Fibroblast of lung (primary cell): ENCODE measurements at places on chromosomes 12 and 14. TPM values are rescaled to one million over a fixed set of nuclear protein-coding genes. Genes with fewer than 3 reads are reported as not detected.

GRCh38 chr12:66035288-66035966 lies 95.1 kb downstream of the LLPH start:
- peak; percentile 72 for DNase-seq

DNA sequence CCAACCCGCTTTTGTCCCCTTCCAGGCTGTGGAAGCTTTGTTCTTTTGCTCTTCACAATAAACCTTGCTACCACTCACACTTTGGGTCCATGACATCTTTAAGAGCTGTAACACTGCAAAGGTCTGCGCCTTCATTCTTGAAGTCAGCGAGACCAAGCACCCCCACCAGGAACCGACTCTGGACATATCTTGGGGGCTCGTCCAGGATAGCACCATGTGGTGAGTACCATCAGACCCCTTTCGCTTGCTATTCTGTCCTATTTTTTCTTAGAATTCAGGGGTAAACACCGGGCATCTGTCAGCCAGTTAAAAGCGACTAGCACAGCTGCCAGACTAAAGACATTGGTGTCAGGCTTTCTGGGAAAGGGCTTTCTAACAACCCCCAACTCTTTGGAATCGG lies 137.6 kb upstream of the PPFIA2 start:
- peak; percentile 14 for DNase-seq

- no peak for DNase-seq
These were observed 81.6 kb downstream of the ITPK1 start for GRCh38 chr14:93033983-93034670.

The IL31 gene
- not detected in 2 replicates for total RNA-seq

- DNase-seq = peak; percentile 39
These were observed 73.6 kb downstream of the TESC start for GRCh38 chr12:117025481-117026151.

The GIT2 gene
- total RNA-seq = 30.3 and 47.9 TPM in 2 replicates

The RECQL gene
- total RNA-seq = 62.6 and 79.9 TPM in 2 replicates

GRCh38 chr12:3802721-3803120 lies 49.8 kb upstream of the CRACR2A start:
- no peak for DNase-seq

- DNase-seq = no peak
These were observed 76.7 kb upstream of the SLC8A3 start for GRCh38 chr14:70265422-70265821.

DNA sequence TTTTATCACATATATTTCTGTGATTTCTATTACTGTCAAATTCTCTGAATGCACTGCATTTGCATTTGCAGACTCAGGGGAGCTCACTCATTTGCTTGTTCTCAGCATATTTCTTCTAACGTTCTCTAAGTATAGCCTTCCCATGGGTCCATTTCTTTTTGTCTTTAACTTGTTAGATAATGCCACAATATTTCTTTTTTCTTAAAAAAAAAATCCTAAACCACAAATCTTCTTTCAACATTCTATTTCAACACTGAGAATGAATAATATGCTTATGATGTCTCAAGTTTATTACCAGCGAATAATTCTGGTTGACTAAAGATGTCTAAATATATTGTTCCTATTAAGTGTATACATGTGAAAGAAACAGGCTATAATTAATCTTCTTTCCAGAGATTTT lies 200.2 kb downstream of the ANO6 start:
- no peak for DNase-seq
